ENCODE measurements at places on chromosomes 5 and 9.
A peak's percentile ranks its signal among the peaks of the same experiment; 100 is the strongest.

- no peaks in the 10 kb centered on the region for H3K27me3 ChIP-seq
- no peak overlapping the region for H3K4me3 ChIP-seq
- no peak for DNase-seq
Measured at GRCh38 chr9:119934497-119934896, 565.3 kb upstream of the BRINP1 start.

DNA sequence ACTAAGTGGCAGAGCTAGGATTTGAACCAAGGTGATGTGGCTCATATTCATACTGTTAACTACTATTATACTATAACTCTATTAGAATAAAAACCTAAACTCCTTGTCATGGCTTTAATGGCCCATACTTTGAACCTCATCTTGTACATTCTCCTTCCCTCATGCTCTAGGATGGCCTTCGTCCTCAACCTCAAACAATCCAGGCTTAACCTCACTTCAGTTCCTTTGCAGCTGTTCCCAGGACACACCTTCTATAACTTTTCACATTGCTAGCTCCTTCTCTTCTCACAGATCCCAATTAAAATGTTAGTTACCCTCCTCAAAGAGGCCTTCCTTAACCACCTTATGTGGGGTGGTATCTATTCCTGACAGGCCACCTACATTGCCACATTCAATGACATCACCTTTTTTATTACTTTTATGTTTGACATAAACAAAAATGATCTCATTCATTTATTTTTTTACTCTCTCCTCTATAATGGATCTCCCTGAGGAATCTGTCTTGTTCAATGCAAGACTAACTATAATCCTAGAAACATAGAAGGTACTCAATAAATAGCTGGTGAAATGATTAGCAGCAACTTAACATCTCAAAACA, 53.7 kb downstream of the CEP120 start:
- DNase-seq = no peak
- peaks cover 42% of the 10 kb centered on the region for H3K36me3 ChIP-seq
- no peaks in the 10 kb centered on the region for H3K4me1 ChIP-seq

DNA sequence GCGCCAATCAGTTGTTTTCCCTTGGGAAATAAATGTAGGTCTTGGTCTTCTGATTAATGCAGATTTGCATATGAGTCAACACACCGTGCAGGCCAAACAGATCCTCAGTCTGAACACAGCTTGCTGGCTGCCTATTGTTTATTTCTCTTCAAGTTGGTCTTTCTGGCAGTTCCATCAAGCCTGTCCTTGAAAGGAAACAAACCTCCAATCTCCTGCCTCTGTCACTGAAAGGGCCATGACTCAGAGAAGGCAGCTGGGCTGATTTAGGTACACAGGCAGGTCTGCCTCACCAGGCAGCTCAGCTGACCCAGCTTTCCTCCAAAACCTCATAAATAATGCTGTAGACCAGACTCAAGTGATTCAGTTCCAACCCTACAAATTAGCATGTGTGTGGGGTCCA, 175.9 kb downstream of the MAN2A1 start:
- H3K4me1 ChIP-seq = peaks cover 17% of the 10 kb centered on the region
- H3K27me3 ChIP-seq = no peaks in the 10 kb centered on the region
- no peak for DNase-seq
- no peak overlapping the region for H3K27ac ChIP-seq
- H3K4me3 ChIP-seq = no peak overlapping the region

- H3K4me3 ChIP-seq = no peak overlapping the region
- no peaks in the 10 kb centered on the region for H3K4me1 ChIP-seq
- H3K36me3 ChIP-seq = no peaks in the 10 kb centered on the region
- no peaks in the 10 kb centered on the region for H3K27me3 ChIP-seq
- DNase-seq = no peak
Measured at GRCh38 chr9:81092057-81092456, 597.3 kb downstream of the TLE1 start.

DNA sequence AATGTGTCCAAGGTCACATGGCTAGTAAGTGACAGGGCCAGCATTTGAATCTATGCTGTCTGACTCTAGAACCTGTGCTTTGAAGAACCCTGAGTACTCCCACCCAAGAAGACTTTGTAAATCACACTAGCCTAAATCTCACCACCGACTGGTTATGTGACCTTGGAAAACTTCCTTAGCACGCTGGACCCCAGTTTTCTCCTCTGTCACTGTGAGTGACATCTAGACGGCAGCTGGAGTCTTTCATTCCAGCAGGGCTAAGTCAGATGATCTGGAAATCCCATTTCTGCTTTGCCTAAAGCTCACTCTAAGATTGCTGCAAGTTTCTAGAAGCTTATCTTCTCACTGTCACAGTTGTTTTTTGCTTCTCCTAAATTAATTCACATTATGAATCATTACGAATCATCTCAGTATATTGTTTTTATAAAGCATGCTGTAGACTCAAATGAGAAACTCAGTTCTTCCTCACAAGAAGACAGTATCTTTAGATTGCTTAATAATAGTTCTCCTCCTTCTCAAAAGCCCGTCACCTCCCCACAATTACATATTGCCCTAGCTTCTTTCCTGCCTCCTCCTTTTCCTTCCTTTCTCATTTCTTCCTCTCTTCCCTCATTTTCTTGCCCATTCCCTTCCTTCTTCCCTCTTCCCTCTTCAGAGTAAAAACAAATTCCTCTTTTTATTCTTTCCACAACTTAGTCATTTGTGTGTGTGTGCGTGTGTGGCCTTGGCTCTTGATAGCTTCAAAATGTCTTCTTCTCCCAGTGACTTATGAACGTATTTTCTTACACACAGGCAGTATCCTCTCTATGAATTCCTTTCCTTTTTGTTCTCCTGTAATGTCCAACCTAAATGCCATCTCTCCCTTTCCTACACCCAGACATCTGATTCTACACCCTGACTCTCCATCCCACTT, 16.8 kb downstream of the ALDOB start:
- H3K27ac ChIP-seq = no peak overlapping the region
- H3K4me3 ChIP-seq = no peak overlapping the region
- DNase-seq = no peak
- H3K4me1 ChIP-seq = no peaks in the 10 kb centered on the region

DNA sequence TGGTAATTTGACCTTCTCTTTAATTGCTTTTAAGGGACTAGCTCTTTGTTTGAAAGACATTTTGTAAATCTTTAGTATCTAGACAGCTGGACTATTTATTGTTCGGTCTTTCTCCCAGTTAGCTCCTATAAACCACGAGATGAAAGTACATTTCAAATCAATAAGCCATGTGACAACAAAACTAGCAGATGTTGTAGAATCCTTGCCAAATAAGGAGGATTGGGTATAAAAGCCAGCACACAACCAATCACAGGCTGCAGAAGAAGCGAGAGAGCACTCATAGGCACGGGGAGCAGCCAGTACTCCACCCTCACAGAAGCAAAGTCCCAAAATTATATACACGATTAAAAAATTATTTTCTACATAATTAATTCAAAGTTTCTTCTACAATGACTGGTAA, 8.1 kb upstream of the OMD start:
- H3K27ac ChIP-seq = no peak overlapping the region
- H3K4me3 ChIP-seq = no peak overlapping the region
- no peaks in the 10 kb centered on the region for H3K36me3 ChIP-seq
- H3K4me1 ChIP-seq = no peaks in the 10 kb centered on the region
- DNase-seq = no peak
- H3K27me3 ChIP-seq = no peaks in the 10 kb centered on the region

DNA sequence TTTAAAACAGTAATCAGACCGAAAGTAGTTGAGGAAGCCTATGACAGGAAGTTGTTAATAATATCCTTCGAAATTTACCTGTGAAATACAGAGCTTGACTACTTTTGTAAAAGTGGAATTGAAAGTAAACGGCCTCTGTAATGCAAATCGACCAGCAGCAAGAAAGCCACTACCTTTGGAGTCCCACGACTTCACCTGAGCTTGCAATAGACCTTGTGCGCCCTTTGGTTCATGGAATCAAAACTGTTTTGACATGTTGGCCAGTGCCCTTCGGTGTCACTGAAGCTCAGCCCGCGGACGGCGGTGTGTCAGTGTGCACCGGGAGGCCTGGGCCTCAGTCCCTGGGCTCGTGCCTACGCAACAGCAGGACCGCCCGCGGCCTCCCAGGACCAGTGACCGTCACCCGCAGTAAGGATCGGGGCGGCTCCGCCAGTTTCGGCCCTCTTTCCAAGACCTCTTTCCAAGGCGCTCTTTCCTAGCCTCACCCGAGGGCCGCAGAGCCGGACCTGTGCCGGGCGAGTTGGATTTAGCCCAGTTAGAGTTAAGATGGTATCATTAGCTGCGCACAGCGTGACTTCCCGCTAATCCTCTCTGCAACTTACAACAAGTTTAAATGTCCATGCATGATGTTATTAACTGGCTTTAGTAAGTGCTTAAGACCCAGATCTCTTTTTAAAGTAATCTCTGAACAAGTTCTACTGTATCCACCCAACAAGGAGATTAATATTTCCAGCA, 223.3 kb downstream of the MEF2C start:
- no peak for DNase-seq
- H3K36me3 ChIP-seq = peaks cover 3% of the 10 kb centered on the region
- no peak overlapping the region for H3K27ac ChIP-seq
- H3K4me3 ChIP-seq = peak overlapping the region; percentile 34

GRCh38 chr5:124383693-124384092, 362.7 kb downstream of the ZNF608 start:
- H3K27ac ChIP-seq = no peak overlapping the region
- no peaks in the 10 kb centered on the region for H3K4me1 ChIP-seq
- H3K4me3 ChIP-seq = no peak overlapping the region
- DNase-seq = no peak

GRCh38 chr5:66945389-66946349, 250.9 kb downstream of the CD180 start:
- no peak for DNase-seq
- no peak overlapping the region for H3K27ac ChIP-seq
- peaks cover 17% of the 10 kb centered on the region for H3K27me3 ChIP-seq
- peaks cover 2% of the 10 kb centered on the region for H3K36me3 ChIP-seq
- no peak overlapping the region for H3K4me3 ChIP-seq

DNA sequence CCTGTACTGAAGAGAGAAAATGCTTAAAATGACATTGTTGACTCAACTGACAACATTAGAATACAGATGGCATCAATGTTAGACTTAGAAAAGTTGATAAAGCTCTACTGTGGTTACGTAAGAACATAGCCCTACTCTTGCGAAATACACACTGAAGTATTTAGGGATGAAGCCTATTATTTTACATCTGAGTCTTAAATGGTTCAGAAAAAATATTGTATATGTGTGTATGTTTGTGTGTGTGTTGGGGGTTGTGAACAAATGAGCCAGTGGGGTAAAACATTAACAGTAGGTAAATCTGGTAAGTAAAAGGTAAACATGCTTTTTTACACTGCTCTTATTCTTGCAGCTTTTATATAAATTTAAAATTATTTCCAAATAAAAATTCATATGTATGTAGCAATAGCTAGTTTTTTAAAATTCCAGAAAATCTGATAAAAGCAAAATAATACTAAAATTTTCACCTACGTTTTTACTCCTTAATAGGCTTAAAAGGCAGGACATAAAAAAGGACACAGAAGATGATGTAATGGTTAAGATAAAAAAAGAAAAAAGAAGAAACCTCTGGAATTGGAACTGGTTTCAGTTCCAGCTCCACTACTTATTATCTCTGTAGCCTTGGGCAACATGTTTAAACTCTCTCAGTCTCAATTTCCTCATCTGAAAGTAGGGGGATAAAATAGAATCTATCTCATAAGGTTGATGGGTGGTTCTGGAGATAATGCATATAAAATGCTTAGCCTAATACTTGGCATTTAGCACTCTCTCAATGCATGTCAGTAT, 44.3 kb downstream of the GARNL3 start:
- peaks cover 20% of the 10 kb centered on the region for H3K27me3 ChIP-seq
- H3K27ac ChIP-seq = no peak overlapping the region
- no peak for DNase-seq
- H3K4me3 ChIP-seq = no peak overlapping the region
- H3K36me3 ChIP-seq = no peaks in the 10 kb centered on the region

DNA sequence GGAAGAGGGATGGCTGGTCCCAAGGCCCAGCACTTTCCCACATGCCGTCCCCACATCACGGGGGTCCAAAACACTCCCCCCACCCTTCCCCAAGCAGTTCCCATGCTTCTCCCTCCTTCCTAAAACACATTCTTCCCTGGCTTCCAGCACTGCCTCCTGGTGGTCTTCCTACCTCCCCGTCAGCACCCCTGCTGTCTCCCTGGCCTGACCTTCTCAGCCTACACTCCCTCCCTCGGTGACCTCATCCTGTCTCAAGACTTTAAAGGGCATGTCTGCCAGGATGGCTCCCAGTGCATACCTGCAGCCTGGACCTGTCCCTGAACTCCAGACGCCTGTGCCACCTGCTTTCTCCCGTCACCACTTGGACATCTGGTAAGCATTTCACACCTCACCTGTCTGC, 4.3 kb upstream of the NCS1 start:
- H3K4me3 ChIP-seq = no peak overlapping the region
- no peak overlapping the region for H3K27ac ChIP-seq
- H3K27me3 ChIP-seq = peaks cover 17% of the 10 kb centered on the region

- no peaks in the 10 kb centered on the region for H3K36me3 ChIP-seq
- no peak overlapping the region for H3K4me3 ChIP-seq
- no peaks in the 10 kb centered on the region for H3K4me1 ChIP-seq
- DNase-seq = no peak
- H3K27ac ChIP-seq = no peak overlapping the region
- no peaks in the 10 kb centered on the region for H3K27me3 ChIP-seq
Measured at GRCh38 chr9:137974746-137975526, 97.4 kb downstream of the CACNA1B start.

GRCh38 chr5:149049371-149049781, 13.5 kb downstream of the SH3TC2 start:
- DNase-seq = no peak
- H3K36me3 ChIP-seq = no peaks in the 10 kb centered on the region
- no peaks in the 10 kb centered on the region for H3K4me1 ChIP-seq
- no peak overlapping the region for H3K27ac ChIP-seq
- H3K4me3 ChIP-seq = no peak overlapping the region
- peaks cover 2% of the 10 kb centered on the region for H3K27me3 ChIP-seq

DNA sequence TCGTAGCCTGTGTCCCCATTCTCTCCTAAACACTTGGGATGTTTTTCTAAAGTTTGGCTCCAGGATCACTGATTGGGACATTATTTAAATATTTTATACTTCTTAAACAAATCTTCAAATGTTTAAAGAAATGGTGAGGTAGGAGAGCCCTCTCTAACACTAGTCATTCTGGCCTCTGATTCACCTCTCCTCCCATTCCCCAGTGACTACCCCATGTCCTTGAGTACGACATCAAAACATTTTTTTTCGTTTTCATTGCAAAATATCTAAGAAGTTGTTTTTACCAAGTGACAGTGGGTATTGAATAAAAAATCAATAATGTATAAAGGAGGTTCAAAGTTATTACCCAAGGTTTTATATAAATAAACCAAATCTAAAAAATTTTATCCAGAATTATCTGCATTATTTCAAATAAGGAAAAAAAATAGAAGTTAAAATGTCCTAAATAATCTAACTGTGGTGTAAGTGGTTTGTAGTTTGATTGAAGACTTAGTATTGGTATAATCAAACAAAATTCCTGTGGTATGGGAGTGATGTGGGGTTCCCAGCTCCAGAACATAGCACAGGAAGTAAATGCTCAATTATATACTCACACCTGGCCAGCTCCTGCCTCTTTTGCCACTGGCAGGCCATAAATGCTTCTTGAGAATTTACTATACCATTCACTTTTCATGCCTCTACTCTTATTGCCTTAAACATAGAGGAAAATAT, 51.1 kb downstream of the MAST4 start:
- DNase-seq = no peak
- peaks cover 6% of the 10 kb centered on the region for H3K27me3 ChIP-seq
- H3K4me3 ChIP-seq = no peak overlapping the region
- H3K27ac ChIP-seq = no peak overlapping the region
